G401 (cell line): ENCODE measurements at places on chromosomes 16 and 17. TPM values are rescaled to one million over a fixed set of nuclear protein-coding genes. Genes with fewer than 3 reads are reported as not detected.
A peak's percentile ranks its signal among the peaks of the same experiment; 100 is the strongest.

The ATP5PD gene
- 206 and 238 TPM in 2 replicates for total RNA-seq

The TNP2 gene
- total RNA-seq, result not detected in 2 replicates

The FUS gene
- 40.7 and 70.0 TPM in 2 replicates for total RNA-seq

The SLFN13 gene
- total RNA-seq, result 0.24 TPM in 1 of 2 replicates, not detected in the other

- DNase-seq, result peak; percentile 90
Measured at GRCh38 chr16:85350973-85351372, 238.7 kb upstream of the CIBAR2 start.

GRCh38 chr17:69451416-69452394 lies 37.2 kb downstream of the MAP2K6 start:
- no peak for DNase-seq

DNA sequence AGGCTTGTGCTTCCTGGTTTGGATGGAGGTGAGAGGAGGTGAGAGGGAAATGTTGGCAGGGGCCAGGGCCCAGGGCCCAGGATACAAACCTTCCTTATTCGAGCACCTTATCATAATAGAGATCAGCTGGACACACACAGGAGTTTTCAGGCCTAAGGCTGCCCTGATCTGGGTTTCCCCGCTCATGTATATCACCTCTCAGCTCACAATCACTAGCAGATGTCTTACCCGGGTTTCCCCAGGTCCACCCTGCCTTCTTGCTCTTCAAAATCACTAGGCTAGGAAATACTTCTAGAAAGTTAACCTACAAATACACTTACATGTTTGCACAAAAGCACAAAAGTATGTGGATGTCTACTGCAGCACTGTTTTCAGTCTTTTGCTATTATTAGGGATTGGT lies 4.2 kb downstream of the HSPB9 start:
- no peak for DNase-seq

- DNase-seq, result no peak
Measured at GRCh38 chr16:21986692-21987246, 14.1 kb downstream of the PDZD9 start.

- DNase-seq, result peak; percentile 97
Measured at GRCh38 chr16:85126705-85127378, 14.6 kb upstream of the CIBAR2 start.

DNA sequence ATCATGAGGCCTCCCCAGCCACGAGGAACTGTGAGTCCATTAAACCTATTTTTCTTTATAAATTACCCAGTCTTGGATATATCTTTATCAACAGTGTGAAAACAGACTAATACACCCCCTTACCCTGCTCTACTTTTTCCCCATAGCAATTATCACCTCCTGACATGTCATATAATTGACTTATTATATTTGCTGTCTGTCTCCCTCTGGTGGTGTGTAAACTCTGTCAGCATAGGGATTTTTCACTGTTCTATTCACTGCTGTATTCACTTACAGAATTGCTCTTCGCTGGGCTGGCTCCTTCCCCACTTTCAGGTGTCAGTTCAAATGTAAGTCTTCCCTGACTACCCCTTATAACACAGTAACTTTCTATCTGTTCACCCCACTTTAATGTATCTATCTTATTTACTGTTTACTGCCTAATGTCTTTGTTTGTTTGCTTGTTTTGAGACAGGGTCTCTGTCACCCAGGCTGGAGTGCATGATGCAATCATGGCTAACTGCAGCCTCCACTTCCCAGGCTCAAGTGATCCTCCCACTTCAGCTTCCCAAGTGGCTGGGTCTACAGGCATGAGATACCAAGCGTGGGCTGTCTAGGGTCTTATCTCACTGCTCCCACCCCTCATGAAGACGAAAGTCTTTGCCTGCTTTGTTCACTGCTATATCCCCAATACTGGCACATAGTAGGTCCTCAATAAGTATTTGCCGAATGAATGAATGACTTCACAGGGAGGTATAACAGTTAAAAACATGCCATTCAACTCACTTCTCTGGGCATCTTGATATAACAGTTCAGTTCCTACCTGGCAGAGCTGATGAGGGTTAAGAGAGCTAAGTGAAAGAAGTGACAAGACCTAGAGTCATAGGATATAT lies 52.4 kb upstream of the CDH3 start:
- DNase-seq, result no peak

DNA sequence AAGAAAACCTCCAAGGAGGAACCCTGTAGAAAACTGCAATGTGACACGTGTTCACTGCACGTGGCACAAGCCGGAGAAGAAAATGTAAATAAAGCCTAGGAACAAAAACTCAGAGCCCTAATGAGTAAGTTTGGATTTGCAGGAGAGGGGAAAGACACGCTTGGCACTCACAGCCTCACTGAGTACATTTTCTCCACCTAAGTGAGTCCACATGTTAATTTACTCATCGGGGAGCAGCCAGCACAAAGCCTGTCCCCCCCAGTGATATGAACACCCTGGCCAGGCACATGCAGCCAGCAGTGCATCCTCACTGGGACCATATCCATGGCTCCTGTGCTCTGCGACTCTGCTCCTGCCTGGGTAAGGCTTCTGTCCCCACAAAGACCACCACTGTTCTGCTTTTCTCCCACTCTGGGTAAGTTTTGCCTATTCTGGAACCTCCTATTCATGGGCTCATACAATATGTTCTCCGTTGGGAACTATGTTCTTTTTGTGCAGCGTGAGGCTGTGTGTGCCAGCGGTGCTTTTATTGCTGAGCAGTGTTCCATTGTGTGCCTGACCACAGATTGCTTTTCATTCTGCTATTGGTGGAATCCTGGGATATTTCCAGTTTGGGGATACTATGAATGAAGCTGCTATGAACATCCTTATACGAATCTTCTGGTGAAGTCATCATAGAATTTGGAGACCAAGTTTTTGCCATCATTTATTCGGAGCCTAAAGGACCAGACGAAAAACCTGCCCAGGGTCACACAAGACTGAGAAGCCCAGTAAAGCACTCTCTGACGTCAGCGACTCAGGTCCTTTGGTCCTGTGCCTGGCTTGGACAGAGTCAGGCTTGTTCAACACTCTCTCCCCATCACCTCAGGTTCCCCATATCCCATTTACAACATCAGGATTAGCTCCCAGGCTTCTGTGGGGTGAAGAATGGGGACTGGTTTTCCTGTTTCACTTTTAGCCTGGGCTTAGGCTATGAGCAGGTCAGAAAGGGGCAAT lies 53.3 kb downstream of the RNF112 start:
- DNase-seq, result no peak

DNA sequence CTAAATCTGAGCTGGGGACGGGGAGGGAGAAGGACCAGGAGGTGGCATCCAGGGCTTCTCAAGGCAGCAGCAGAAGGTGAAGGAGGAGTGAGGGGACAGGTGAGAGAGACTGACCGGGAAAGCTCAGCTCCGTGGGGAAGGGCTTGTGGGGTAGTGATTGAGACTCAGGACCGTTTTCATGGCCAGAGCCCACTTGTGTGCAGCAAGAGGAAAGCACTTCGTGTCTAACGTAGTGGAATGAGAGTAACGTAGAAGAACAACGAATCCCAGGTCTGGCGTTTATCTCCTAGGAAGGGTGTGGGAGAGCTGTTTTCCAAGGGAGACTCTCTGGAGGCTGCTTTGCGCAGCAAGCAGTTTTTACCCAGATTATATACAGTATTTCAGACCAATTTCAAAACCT lies 1.3 kb upstream of the CDH3 start:
- DNase-seq, result no peak

DNA sequence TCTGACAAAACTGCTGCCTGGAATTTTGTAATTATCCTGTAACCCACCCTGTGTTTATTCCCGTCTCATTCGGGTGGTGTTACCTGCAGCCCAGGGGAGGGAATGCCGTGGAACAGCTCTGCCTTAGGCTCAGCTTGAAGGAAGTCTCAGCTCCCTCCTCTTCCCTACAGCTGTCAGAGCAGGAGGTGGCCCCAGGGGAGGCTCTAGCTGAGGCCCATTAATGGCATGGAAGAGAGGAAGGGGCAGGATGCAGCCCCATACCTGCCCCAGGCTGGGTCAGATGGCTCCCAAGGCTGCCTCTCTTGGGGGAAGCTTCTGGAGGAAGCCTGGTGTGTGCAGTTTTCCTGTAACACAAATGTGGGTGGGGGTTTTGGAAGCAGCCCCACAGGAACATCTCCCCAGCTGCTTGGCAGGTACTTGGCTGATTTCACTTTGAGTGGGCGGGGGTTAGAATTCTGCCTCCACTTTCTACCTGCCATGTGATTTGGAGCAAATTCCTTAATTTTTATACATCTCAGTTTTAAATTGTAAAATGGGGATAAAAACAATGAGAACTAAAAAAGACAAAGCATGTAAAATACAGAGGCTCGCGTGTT lies 103.9 kb downstream of the MGAT5B start:
- DNase-seq, result no peak

- no peak for DNase-seq
Measured at GRCh38 chr17:78764871-78765270, 17.2 kb downstream of the CYTH1 start.

DNA sequence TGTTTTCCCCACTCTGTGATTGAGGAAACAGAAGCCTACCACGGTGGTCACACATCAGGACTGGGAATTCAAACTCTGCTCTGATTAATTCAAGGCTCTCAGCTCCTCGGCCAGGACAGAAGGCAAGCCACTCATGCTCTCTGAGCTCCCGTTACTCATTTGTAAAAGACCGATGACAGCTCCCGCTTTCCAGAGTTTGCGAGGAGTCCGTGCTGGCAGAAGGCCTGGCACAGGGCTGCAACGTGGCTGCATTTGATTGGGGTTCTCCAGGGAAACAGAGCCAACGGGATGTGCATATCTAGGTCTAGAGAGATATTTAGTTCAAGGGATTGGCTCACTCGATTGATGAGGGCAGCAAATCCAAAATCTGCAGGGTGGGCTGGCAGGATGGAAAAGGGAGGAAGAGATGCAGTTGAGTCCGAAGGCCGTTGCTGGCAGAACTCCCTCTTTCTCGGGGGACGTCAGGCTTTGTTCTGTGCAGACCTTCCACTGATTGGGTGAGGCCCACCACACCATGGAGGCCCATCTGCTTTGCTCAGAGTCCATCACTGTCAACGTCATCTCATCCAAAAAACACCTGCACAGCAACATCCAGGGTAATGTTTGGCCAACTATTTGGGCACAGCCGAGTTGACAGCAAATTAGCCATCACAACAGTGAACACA lies 215.5 kb upstream of the RPL38 start:
- DNase-seq, result no peak

- DNase-seq, result no peak
Measured at GRCh38 chr16:54928411-54929089, 2.1 kb upstream of the IRX5 start.
